ENCODE measurements at places on chromosomes 2 and 18.

- H3K27ac ChIP-seq = peak overlapping the region; percentile 33
- H3K4me3 ChIP-seq = no peak overlapping the region
- H3K4me1 ChIP-seq = peaks cover 21% of the 10 kb centered on the region
- no peak for DNase-seq
Measured at GRCh38 chr2:1707771-1708418, 36.4 kb downstream of the PXDN start.

DNA sequence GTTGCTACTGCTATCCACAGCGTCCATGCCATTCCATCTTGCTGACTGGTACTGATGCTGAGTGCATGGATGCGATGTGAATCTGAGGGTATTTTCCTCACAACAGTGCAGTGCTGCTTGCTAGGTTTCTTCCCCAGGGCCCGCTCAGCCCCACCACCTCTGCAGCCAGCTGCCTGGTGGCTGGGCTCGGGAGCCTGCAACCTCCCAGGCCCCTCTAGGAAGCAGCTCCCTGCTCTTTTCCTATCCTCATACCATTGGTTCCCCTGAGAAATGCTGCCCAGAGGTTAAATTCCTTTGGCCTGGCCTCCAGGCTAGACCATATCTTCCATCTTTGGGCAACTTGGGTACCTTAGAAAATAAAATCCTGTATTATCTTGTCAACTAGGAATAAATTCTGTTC is 413.6 kb downstream of the TGIF1 start:
- no peak for DNase-seq
- H3K27me3 ChIP-seq = no peaks in the 10 kb centered on the region
- no peak overlapping the region for H3K4me3 ChIP-seq

- no peak overlapping the region for H3K27ac ChIP-seq
- DNase-seq = no peak
- H3K36me3 ChIP-seq = no peaks in the 10 kb centered on the region
- no peak overlapping the region for H3K4me3 ChIP-seq
- peaks cover 41% of the 10 kb centered on the region for H3K4me1 ChIP-seq
- no peaks in the 10 kb centered on the region for H3K27me3 ChIP-seq
Measured at GRCh38 chr2:234679741-234680687, 183.1 kb upstream of the ARL4C start.

DNA sequence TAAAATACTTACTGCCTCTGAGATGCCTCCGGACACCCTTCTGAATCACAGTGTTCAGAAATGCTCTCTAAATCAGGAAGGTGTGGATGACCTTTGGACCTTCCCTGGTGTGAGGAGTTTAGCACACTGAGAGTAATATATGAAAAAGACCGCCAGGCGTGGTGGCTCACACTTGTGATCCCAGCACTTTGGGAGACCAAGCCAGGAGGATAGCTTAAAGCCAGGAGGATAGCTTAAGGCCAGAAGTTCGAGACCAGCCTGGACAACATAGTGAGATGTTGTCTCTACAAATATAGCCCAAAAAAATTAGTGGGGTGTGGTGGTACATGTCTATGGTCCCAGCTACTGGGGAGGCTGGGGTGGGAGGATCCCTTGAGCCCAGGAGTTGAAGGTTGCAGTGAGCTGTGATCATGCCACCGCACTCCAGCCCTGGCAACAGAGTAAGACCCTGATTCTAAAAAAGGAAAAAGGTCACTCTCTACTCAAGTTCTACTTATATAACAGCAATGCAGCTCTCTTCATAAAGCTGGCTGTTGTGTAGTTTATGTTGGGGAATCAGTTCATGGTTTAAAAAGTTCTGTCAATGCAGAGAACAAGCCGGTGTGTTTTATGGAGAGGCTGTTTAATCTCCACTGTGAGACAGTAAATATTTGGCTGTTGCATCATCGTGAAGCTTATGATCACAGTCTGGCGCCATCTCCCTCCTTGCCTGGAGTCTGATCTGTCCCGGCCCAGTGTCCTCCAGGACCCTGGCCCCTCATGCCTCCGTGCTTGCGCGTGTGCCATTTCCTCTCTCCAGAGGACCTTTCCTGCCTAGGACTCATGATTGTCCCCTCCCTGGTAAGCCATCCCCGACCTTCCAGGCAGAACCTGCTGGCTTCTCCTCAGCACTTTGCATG is 184.5 kb downstream of the FAM210A start:
- no peaks in the 10 kb centered on the region for H3K27me3 ChIP-seq
- no peaks in the 10 kb centered on the region for H3K36me3 ChIP-seq
- peaks cover 29% of the 10 kb centered on the region for H3K4me1 ChIP-seq
- no peak for DNase-seq
- H3K27ac ChIP-seq = peak overlapping the region; percentile 89
- H3K4me3 ChIP-seq = no peak overlapping the region

- no peak overlapping the region for H3K27ac ChIP-seq
- H3K36me3 ChIP-seq = no peaks in the 10 kb centered on the region
- H3K27me3 ChIP-seq = no peaks in the 10 kb centered on the region
- no peak for DNase-seq
Measured at GRCh38 chr2:143081616-143082015, 47.6 kb upstream of the ARHGAP15 start.

DNA sequence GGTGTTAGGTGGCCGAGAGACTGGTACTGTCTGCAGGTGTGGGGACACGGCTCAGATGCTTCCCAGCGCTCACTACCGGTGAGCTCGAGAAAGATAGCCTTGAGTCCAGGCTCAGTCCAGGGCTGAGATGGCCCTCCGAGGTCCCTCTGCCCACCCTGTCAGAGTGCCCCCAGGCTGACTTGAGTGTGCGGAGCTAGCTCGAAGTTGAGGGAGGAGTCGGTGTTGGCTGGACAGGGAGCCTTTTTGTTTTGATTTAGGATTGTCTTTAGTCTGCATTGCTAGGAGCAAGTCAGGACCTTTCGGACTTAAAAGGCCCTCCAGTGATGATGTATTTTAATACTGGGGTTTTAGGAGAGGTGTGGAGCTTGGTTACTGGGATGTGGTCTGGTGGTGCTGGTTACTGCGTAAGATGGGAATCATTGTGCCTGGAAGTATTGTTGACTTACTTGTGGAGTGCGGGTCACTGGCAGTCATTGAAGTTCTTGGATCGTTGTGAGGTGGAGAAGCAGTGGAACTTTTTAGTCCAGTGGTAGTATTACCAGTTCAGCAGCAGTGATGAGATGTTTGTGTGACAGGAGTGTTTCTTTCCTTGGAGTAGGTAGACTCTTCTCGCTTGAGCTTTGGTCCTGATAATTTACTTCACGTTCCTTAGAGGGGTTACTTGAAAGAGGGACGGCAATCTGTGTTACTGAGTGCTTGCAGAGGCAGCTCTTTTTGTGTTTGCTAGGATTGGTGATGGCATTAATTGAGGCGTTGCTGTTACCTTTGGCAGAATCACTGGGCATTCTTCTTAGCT is 633 bp downstream of the KIAA1328 start:
- no peaks in the 10 kb centered on the region for H3K27me3 ChIP-seq
- peaks cover 20% of the 10 kb centered on the region for H3K4me1 ChIP-seq
- peaks cover 6% of the 10 kb centered on the region for H3K36me3 ChIP-seq
- peak overlapping the region; percentile 79 for H3K27ac ChIP-seq
- H3K4me3 ChIP-seq = peak overlapping the region; percentile 97

DNA sequence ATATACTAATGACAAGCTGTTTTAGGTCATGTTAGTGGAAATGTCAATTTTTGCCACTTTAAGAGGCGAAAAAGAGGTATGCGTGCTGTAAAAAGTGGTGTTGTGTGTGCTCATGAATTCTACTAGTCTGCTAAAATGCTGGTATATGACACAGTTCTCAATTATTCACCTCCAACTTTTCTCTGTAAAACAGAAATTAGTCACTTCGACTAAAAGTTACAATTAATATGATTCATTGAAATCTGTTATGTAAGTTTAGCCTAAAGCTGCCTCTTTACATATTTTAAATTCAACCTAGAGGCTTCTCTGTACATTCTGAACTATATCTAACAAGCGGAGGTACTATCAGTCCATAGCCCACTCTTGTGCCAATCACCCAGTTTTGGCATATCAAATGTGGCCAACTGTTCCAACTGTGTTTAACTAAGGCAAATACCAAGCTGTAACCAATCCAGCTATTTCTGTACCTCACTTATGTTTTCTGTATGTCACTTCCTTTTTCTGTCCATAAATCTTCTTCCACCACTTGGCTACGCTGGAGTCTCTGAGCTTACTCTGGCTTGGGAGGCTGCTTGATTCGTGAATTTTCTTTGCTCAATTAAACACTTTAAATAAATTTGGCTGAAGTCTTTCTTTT is 20.8 kb downstream of the BAZ2B start:
- no peak overlapping the region for H3K27ac ChIP-seq
- peaks cover 9% of the 10 kb centered on the region for H3K4me1 ChIP-seq
- H3K36me3 ChIP-seq = peaks cover 19% of the 10 kb centered on the region
- H3K27me3 ChIP-seq = no peaks in the 10 kb centered on the region

DNA sequence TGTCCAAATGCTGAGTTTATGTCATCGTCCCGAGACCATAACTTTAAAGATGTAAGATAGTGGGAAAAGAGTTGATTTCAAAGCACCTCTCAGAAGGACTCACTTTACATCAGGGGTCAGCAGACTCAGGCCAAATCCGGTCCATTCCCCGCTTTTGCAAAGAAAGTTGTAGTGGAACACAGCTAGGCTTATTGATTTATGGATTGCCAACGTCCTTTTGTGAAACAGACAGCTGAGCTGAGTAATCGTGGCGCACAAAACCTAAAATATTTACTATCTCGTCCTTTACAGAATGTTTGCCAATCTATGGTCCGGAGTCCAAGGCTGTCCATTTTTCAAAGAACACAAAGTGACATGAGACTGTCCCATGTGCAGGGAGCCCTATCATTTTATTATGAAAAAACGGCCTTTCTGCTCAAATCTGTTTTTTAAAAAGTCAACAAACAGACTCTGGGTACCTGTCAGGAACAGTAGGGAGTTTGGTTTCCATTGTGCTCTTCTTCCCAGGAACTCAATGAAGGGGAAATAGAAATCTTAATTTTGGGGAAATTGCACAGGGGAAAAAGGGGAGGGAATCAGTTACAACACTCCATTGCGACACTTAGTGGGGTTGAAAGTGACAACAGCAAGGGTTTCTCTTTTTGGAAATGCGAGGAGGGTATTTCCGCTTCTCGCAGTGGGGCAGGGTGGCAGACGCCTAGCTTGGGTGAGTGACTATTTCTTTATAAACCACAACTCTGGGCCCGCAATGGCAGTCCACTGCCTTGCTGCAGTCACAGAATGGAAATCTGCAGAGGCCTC is at the start of gene IL1RN:
IL1RN (plus strand) TSS at position 754 of the 801 bp plus-strand sequence; CDS start at position 781, 27 bp downstream.
- DNase-seq = no peak
- H3K36me3 ChIP-seq = no peaks in the 10 kb centered on the region
- no peak within 1 kb of the TSS for H3K27ac ChIP-seq
- H3K27me3 ChIP-seq = peaks cover 6% of the 10 kb centered on the region

DNA sequence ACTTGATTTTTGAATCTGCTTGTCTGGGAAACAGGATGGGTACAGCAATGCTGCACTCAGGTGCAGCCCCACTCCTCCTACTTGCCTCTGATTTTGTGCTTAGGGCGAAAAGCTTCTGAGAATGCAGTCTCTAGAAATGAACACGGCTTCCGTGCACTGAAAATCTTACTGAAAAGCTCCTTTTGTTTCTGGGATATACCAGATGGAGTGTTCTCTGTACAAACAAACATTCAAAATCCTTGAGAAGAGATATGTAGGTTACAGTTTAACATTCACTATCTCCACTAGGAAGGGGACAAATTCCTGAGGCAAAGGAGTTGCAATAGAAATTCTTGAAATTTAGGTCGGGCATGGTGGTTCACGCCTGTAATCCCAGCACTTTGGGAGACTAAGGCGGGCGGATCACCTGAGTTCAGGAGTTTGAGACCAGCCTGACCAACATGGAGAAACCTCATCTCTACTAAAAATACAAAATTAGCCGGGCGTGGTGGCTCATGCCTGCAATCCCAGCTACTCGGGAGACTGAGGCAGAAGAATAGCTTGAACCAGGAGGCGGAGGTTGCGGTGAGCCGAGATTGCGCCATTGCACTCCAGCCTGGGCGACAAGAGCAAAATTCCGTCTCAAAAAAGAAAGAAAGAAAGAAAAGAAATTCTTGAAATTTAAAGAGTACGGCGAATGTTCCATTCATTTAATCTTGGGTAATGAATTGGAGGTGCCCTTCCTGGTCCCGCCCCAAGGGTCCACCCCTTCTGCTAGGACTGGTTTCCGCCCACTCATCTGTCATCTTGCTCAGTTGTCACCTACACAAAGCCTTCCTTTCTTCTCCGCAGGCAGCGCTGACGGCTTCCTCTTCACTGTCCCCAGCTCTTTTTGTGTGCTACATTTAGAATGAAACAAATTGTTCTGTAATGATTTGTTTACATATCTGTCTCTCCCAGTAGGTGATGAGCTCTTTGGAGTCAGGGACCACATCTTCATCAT is 92.4 kb downstream of the SOCS6 start:
- DNase-seq = no peak
- H3K4me1 ChIP-seq = peaks cover 46% of the 10 kb centered on the region
- H3K36me3 ChIP-seq = peaks cover 1% of the 10 kb centered on the region
- no peaks in the 10 kb centered on the region for H3K27me3 ChIP-seq
- H3K27ac ChIP-seq = peak overlapping the region; percentile 76

DNA sequence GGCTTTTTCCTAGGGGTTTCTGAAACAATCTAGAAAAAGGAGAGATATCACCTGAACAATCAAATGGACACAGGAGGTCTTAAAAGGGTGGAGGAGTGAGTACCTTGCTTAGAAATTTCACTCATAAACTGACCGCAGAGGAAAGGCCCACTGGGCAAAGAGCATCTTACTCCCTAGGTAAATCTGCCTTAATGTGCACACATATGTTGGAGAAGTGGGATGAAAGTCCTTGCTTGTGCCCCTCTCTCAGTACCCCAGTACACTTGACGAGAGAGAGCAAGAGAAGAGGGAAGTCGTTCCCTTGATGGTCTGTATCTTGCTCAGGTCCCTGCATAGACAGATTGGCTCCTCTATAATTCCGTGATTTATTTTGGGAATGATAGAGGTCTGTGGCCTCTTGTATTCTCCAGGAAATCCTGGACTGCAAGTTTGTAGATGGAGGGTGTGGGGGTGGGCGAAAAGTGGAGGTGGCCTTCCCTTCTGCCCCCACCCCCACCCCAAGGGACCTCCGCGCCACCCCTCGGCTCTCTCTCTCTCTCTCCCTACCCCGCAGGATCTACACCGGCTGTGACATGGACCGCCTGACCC is 6.8 kb downstream of the TBR1 start:
- no peak for DNase-seq
- no peak overlapping the region for H3K27ac ChIP-seq
- no peaks in the 10 kb centered on the region for H3K36me3 ChIP-seq
- peaks cover 5% of the 10 kb centered on the region for H3K4me1 ChIP-seq
- peaks cover 96% of the 10 kb centered on the region for H3K27me3 ChIP-seq

DNA sequence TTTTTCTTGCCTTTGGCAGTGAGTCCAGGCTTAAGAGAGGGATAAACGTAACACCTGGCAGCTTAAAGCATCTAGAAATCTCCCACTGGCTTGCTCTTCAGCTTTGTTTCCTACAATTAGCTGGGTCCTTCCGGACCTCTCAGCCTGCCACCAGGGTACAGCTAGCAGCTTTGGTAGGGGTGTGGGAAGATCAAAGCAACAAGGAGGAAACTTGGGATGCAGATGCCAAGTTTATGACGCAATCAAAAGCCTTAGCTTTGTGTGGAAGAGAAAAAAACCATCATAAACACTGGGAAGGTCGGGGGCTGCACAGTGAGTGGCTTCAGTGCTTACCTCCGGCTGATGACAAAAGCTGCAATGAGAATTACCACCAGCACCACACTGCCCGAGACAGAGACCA is 116.9 kb downstream of the EPHA4 start:
- H3K27ac ChIP-seq = no peak overlapping the region
- DNase-seq = no peak
- peaks cover 15% of the 10 kb centered on the region for H3K4me1 ChIP-seq
- H3K36me3 ChIP-seq = peaks cover 13% of the 10 kb centered on the region
- peaks cover 7% of the 10 kb centered on the region for H3K27me3 ChIP-seq

GRCh38 chr2:127423880-127424279 is 5.7 kb downstream of the PROC start:
- H3K4me1 ChIP-seq = peaks cover 7% of the 10 kb centered on the region
- peaks cover 43% of the 10 kb centered on the region for H3K27me3 ChIP-seq
- H3K4me3 ChIP-seq = peak overlapping the region; percentile 72
- no peak for DNase-seq
- H3K27ac ChIP-seq = no peak overlapping the region
- H3K36me3 ChIP-seq = no peaks in the 10 kb centered on the region

Data from progenitor cell of endocrine pancreas (in vitro differentiated cells).